Glutamatergic neuron (in vitro differentiated cells): ENCODE measurements at places on chromosomes 3 and 15. TPM values are rescaled to one million over a fixed set of nuclear protein-coding genes. Genes with fewer than 3 reads are reported as not detected.

DNA sequence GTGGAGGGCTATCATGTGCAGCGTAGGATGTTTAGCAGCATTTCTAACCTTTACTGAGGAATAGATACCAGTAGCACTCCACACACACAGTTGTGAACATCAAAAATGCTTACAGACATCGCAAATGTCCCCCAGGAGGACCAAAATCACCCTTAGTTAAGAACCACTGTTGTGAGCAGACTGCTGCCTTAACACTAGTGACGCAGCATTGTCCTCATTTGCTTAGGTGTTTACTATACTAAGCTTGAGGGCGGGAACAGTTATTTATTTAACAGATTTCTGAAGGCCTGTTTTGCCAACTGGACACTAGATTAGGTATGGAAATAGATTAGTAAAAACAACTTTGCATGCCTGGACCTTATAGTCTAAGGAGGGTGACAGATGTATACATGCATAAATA is 2.3 kb downstream of the PPP2R3A start:
- H3K27ac ChIP-seq = no peak overlapping the region
- DNase-seq = no peak
- H3K4me1 ChIP-seq = peaks cover 21% of the 10 kb centered on the region

DNA sequence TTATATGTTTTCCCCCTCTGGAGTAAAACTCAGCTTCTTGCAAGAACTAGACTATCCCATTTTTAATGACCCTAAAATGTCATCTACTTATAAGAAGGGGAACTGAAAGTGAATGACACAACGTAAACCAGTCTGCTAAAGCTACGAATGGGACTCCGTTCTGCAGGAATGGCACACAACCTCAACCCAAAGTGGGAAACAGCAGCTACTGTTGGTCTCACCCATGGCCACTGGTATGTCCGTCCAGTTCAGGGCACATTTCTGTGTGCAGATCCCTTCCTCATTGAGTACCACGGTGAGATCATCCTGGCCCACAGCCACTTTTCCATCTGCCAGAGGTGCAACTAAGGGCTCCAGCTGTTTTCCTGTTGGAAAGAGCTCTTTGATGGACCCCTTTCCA is 23.8 kb downstream of the VPS39 start:
- H3K4me3 ChIP-seq = no peak overlapping the region
- no peaks in the 10 kb centered on the region for H3K4me1 ChIP-seq
- peaks cover 2% of the 10 kb centered on the region for H3K27me3 ChIP-seq
- H3K36me3 ChIP-seq = no peaks in the 10 kb centered on the region
- no peak for DNase-seq
- H3K27ac ChIP-seq = no peak overlapping the region

DNA sequence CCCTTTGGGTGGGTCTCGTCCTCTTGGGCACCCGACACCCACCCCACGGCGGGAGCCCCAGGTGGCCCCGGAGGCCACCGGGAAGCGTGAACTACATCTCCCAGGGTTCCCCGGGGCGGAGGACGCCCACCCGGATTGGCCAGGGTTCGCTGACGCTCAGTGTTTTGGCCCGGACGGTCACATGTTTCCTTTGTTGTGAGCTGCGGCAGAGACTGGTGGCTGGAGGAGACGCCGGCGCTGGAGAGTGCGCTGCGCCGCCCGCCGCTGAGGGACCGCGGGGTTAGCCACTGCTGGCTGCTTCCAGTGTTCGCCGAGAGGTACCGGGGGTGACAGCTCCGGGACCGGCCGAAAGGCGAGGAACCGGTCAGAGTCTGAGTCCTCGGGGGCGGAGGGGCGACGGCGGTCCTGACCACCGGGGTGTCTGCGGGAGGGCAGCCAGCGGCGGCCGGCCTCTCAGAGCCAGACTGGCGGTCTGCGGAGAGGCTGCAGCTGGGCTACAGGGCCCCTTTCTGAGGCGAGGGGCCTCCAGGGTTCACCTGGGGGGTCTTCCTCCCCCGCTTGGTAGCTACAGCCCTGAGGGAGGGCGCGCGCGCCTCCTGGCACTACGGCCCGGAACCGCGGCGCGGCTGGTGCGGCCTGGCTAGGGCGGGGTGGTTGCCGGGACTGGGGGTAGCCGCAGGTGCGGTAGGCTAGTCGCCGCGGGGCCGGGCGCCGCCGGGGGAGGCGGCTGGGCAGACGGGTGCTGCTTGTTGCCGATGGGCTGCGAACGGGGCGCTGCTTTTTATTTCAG is at the start of gene KLHL24:
KLHL24 (plus strand) TSS at position 193 of the 790 bp plus-strand sequence. CDS start 14,734 bp downstream, outside the sequence.
- peak within 1 kb of the TSS; percentile 94 for H3K27ac ChIP-seq
- peak within 1 kb of the TSS; percentile 89 for H3K4me3 ChIP-seq
- H3K27me3 ChIP-seq = peaks cover 5% of the 10 kb centered on the region
- peaks cover 15% of the 10 kb centered on the region for H3K4me1 ChIP-seq

- DNase-seq = no peak
- peaks cover 3% of the 10 kb centered on the region for H3K27me3 ChIP-seq
Observed at GRCh38 chr3:35936571-35936970, 297.2 kb downstream of the ARPP21 start.

- no peak for DNase-seq
- no peaks in the 10 kb centered on the region for H3K36me3 ChIP-seq
- H3K4me1 ChIP-seq = no peaks in the 10 kb centered on the region
- no peak overlapping the region for H3K27ac ChIP-seq
Observed at GRCh38 chr15:91561371-91562100, 292.0 kb upstream of the SLCO3A1 start.

DNA sequence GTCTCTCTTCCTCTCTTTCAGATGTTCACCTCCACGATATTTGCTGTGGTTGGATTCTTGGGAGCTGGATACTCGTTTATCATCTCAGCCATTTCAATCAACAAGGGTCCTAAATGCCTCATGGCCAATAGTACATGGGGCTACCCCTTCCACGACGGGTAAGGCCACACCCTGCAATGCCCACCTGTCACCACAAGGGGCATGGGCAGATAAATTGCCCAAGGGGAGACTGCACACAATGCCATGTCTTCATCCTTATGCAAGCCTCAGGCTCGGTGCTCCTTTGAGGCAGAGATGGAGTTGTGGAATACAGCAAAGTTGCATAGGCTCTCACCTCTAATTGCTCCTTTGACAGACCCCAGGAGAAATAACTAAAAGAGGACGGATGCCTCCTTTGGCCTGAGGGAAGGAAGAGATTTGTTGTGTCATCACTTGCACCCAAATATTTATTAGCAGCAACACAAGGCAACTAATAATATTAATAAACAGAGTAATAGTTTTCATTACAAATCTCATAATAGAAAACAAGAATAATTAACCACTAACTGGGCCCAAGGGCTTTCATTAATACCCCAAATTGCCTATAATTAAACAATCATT is 13.2 kb downstream of the TM4SF4 start:
- H3K4me3 ChIP-seq = no peak overlapping the region
- H3K27me3 ChIP-seq = no peaks in the 10 kb centered on the region
- H3K27ac ChIP-seq = no peak overlapping the region
- no peaks in the 10 kb centered on the region for H3K4me1 ChIP-seq
- peak; percentile 69 for DNase-seq
- H3K36me3 ChIP-seq = no peaks in the 10 kb centered on the region

DNA sequence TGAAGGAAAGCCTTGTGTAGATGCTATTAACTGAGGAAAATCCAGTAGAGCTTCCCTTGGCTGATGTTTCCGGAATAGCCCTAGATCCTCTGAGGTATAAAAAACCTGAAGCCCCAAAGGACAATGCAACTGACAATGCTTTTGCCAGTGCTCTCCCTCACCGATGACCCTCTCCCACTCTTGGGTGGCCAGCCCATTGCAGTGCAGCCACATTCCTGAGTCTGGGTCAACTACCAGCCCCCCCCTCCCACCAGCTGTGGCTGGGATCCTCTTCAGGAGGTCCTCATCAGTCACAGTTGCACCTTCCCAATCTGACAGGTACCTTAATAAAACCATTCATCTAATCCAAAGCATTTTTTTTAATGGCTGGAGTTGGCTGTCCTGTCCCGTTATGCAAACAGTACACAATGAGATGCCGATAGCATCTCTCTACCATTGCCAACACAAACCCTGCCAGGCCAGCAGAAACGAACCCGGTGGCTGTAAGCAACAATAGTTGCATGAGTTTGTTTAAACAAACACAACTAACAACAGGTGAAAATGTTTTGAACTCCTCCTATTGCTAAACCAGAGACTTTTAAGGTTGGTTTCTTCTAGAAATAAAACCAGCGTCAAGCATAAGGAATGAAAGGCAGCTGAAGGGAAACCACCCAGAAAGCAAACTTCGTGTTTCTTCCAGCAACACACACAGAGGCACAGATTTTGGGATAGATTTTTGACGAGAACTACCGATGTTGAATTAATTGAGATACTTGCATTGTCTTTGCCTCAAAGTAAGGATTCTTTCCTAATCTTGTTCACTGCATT is 128.3 kb upstream of the ARHGEF3 start:
- no peak overlapping the region for H3K27ac ChIP-seq
- H3K4me1 ChIP-seq = no peaks in the 10 kb centered on the region
- H3K4me3 ChIP-seq = no peak overlapping the region
- no peak for DNase-seq
- no peaks in the 10 kb centered on the region for H3K36me3 ChIP-seq

DNA sequence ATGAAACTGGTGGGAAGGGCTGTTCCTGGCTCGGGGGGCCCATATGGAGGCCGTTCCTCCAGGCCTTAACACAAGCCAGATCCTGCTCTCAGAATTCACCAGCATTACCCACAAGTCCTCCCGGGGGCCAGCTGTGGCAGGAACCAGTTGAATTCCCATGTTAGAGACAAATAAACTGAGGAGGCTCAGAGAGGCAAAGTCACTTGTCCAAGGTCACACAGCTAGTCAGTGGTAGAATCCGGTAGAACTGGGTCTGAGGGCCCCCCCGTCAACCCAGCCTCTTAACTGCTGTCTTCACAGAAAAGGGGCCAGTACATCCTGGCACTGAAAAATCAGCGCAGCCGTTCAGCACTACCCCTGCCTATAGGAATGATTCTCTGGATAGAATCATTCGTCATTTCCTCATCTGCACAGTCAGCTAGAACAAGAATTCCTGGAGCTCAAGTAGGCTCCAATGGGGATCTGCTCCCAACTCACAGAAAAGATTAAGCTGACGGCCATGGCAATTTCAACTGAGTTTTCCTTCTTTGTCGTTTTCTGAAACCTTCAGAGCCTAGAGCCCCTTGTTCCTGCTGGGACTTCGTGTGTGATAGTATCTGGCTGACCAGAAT is 12.2 kb upstream of the TSEN2 start:
- H3K27me3 ChIP-seq = no peaks in the 10 kb centered on the region
- H3K36me3 ChIP-seq = no peaks in the 10 kb centered on the region
- H3K27ac ChIP-seq = no peak overlapping the region
- no peak for DNase-seq
- no peaks in the 10 kb centered on the region for H3K4me1 ChIP-seq
- H3K4me3 ChIP-seq = no peak overlapping the region

GRCh38 chr3:57978316-57978715 is 29.9 kb upstream of the FLNB start:
- H3K4me3 ChIP-seq = no peak overlapping the region
- DNase-seq = no peak
- H3K4me1 ChIP-seq = no peaks in the 10 kb centered on the region
- no peaks in the 10 kb centered on the region for H3K36me3 ChIP-seq
- peaks cover 3% of the 10 kb centered on the region for H3K27me3 ChIP-seq

- H3K27ac ChIP-seq = no peak overlapping the region
- H3K36me3 ChIP-seq = no peaks in the 10 kb centered on the region
- no peaks in the 10 kb centered on the region for H3K4me1 ChIP-seq
Observed at GRCh38 chr3:100463002-100463401, 29.4 kb upstream of the TMEM45A start.

DNA sequence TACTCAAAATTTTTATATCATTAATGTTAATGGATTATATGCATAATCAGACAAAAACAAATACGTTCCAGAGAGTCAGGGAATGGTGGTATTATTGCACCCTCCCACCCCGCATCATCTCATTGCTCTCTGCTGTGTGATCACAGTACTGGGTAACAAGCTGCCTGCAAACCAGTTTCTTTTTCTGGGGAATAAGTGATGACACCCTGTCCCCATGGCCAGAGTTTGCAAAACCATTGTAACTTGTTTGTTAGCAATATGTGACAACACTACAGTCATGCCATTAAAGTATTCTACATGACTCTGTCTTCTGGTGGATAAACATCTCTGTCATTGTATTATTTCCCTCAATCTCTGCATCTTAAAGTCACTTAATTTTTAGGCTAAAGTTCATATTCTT is 39.5 kb downstream of the ZBTB38 start:
- no peak overlapping the region for H3K4me3 ChIP-seq
- no peak overlapping the region for H3K27ac ChIP-seq
- peaks cover 1% of the 10 kb centered on the region for H3K27me3 ChIP-seq
- DNase-seq = no peak

GRCh38 chr15:56205061-56205876 is 38.4 kb downstream of the RFX7 start:
- no peaks in the 10 kb centered on the region for H3K27me3 ChIP-seq
- no peak overlapping the region for H3K27ac ChIP-seq
- peaks cover 3% of the 10 kb centered on the region for H3K36me3 ChIP-seq
- H3K4me1 ChIP-seq = peaks cover 10% of the 10 kb centered on the region

DNA sequence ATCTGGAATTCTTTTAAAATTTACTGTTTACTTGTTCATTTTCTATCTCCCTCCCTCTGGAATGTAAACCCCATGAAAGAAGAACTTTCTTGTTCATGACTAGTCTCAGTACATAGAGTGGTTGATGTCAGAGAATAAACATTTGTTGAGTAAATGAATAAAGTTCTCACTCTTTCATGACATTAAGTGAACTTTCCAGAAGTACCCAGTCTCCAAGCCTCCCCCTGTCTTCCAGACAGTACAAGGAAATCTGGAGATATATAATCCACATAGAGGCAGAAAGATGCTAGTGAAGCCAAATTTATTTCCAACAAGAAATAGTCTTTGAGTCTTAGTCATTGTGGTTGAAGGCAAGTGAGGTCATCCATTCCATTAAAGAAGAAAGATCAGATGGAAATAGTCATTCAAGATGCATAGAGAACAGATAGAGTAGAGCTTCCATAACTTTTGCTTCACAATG is 71.5 kb upstream of the GALNT15 start:
- H3K27me3 ChIP-seq = no peaks in the 10 kb centered on the region
- H3K4me1 ChIP-seq = no peaks in the 10 kb centered on the region
- H3K36me3 ChIP-seq = peaks cover 15% of the 10 kb centered on the region
- no peak for DNase-seq

DNA sequence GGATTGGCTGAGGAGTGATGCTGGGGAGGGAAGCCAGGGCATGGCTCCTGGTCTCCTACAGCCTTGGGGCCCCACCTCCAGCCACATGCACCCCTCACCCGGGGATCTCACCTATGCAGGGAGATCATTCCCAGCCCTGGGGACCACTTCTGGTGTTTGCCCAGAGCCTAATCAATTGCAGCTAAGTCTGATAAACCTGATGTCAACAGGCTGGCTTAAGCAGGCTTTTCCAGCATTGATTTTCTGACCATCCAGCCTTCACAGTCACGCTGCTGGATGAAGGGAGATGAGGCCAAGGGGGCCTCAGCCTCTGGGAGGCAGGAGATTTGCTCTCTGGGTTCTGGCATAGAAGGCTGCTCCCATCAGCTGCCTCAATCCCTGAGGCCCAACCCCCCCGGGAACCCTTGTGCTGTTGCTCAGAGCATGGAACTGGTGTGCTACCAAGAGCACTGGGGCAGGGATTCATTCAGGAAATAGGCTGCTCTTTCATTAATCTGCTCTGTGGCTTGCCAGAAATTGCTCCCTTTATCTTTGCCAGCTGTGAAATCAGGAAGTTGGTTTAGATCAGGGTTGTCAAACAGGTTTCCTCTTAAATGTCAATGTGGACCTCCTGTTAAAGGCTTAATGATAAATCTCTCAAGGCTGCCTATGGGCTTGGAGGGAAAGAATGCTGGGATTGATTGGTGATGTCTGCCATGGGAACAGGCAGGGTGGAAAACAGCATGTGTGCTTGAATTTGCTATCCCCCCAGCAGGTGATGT is 19.0 kb downstream of the FAM3D start:
- H3K27ac ChIP-seq = no peak overlapping the region
- no peaks in the 10 kb centered on the region for H3K4me1 ChIP-seq
- no peak for DNase-seq
- no peak overlapping the region for H3K4me3 ChIP-seq

Gene GOLGA8R
- not detected for total RNA-seq

Gene COL7A1
- total RNA-seq = 62.0 TPM

Gene SLC51A
- not detected for total RNA-seq
